ENCODE measurements at places on chromosomes 3 and 15.

GRCh38 chr3:183254487-183255347 lies 1.7 kb downstream of the B3GNT5 start:
- no peak for DNase-seq

DNA sequence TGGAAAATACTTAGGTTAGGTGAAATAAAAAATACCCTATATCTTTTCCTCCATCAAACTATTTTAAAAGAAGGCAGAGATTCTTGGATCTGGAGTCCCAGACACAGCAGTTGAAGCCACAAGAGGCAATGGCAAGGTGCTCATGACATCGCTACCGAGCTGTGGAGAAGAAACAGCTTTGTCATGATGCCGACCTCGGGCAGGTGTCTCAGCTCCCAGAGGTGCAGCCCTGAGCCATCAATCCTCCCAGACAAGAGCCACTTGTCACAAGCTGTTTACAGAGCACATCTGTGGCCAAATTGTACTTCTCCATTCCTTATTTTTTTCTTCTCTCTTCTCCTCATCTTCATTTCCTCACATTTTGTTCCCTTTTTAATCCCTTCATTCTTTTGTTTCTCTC lies 50.8 kb downstream of the GPR176 start:
- no peak for DNase-seq

GRCh38 chr3:60599586-60599985 lies 651.7 kb downstream of the FHIT start:
- DNase-seq = no peak

- no peak for DNase-seq
Measured at GRCh38 chr3:47874913-47875312, 72.0 kb downstream of the DHX30 start.

- DNase-seq = no peak
Measured at GRCh38 chr15:90868261-90868689, at the start of gene FURIN. FURIN (plus strand) TSS chr15:90868588; CDS start chr15:90875741, 7,153 bp downstream.

Data from CD8-positive, alpha-beta memory T cell (primary cell).